ENCODE measurements at places on chromosomes 5 and 9.

- no peak for DNase-seq
Measured at GRCh38 chr9:128771094-128771721, 519 bp downstream of the ZER1 start.

GRCh38 chr9:133950629-133951111 lies 41.5 kb downstream of the VAV2 start:
- DNase-seq: peak; percentile 71

GRCh38 chr9:130391866-130392265 lies 52.9 kb upstream of the ASS1 start:
- DNase-seq: no peak

- no peak for DNase-seq
Measured at GRCh38 chr5:96050273-96050880, 88.7 kb upstream of the ELL2 start.

DNA sequence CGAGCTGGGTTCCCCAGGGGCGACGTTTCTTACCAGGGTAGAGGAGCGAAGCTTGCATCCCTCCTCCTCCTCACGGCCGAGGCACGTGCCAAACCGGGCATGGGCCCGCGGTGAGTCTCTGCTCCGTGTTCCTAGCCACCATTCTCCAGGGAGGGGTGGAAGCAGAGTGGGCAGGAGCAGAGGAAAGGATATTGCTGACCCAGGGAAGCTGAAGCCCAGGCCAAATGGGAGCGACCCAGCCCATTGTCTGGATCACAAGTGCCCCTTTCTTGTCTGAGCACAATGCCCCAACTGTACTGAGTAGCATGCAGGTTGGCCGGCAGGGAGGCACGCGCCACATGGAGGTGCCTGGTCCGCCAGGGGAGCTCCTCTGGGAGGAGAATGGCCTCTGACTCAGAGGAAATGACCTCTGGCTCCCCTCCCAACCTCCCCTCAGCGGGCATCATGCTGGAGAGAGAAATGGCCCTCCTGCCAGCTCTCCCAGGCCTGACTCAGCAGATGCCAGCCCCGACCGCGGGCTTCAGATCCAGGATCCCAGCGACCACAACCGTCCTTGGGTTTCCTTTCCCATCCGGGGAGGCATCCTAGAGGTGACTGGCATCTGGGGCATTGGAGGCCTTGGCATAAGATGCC lies 1.1 kb downstream of the PRR7 start:
- DNase-seq: no peak

DNA sequence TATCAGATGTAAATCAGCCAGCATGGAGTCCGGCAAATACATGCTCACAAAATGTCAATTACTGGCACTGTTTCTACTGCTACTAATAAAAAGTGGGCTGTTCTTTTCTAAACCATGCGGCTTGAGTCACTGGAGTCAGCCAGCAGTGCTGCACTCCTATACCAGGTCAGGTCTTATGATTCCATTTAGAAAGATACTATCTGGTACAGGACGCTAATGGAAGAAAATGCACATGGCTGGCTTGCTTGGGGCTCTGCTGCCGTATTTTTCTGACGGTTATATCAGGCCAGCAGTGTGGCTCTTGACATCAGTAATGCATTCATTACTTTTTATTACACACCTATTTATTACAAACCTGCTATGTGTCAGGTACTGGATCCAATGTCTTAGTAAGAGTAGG lies 74.3 kb downstream of the NDFIP1 start:
- no peak for DNase-seq

DNA sequence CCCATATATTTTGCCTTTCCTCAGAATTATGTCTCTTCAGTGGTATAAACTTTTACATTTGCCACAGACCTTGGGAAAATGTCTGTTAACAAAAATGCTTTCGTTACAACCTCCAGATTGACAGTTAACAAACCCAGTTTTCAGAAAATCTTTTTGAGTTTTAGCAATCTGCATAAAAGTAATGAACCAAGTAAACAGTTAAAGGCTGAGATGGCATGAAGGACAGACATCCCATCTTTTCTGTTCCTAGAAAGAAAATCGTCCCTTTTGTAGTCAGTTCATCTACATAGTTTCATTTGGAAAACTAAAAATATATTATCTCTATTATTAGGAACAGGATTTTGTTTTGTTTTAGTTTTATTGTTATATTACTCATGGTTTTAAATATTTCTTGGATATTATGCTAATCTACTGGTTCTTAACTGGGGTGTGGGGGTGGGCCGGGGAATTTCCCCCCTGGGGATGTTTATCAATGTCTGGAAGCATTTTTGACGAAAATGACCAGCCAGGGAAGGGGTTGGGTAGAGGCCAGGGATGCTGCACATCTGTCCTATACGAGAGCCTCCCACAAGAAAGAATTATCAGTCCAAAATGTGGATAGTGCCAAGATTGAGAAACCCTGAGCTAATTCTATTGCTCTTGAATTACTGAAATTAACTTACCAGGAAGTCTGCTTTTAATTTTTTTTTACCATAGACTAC lies 11.9 kb downstream of the FYB1 start:
- DNase-seq: no peak

GRCh38 chr5:143448518-143448917 lies 45.0 kb upstream of the NR3C1 start:
- DNase-seq: no peak

- no peak for DNase-seq
Measured at GRCh38 chr9:3359048-3359692, 166.6 kb downstream of the RFX3 start.

DNA sequence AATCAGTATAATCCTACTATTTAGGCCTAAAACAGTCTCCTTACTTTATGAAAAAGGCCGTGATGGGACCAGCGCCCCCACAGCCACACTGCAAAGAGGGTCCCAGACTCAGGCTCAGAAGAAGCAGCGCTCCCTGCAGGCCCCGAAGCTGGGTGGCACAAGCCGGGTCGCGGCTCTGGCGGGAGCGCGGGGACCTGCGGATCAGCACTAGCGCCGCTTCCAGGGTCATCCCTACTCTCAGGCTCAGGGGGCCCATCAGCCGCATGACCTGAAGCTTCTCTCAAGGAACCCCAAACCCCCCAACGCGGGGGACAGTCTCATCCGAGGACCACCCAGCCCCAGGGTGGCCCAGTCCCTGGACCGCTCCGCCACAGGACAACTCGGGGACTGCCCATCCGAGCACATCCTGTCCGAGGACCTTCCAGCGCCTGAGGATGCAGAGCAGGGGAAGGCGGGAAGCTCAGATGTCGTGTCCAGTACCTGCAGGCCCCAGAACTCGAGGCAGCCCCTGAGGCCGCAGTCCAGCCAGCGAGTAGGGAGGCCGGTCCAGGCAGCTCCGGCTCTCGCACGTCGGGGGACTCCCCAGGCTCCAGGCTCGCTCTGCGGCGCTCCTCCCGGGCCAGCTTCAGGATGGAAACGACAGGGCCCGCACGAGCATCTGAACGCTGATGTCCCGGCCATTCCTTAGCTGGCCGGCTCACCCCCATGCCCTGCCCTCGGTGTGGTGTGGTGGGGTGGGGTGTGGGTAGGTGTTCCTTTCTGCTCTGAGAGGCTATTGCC lies 32.4 kb upstream of the CDK20 start:
- DNase-seq: no peak

- DNase-seq: no peak
Measured at GRCh38 chr5:140568443-140569063, 3.9 kb downstream of the SLC35A4 start.

DNA sequence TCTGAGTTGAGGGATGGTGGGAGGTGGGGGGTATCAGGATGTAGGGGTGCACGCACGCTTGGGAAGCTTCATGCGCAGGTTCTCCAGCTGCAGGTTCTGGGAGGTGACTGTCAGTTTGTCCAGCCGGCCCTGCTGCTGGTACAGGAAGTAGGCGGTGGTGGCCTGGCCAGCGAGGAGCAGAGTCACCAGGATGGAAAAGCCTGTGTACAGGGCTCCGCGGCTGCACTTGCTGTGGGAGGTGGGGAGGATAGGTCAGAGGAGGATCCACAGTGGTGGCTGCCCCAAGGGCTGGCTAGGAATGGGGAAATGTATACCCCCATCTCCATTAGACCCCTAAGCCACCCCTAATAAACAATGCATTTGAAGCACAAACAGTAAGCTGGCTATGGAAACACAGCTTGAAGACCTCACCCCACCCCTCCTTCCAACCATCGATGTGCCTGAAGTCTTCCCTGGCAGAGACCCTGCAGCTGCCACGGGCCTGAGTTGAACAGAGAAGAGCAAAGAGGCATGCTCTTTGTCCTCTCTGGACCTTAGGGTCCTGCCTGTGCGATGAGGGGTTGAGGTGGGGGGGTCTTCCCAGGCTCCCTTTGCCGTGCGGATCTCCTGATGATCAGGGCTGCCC lies 5.5 kb downstream of the CD74 start:
- no peak for DNase-seq

- DNase-seq: no peak
Measured at GRCh38 chr9:133102190-133103021, 18.6 kb downstream of the RALGDS start.

- DNase-seq: no peak
Measured at GRCh38 chr9:111828193-111828592, 33.5 kb upstream of the SHOC1 start.

GRCh38 chr9:123568691-123569688 lies 213.0 kb downstream of the CRB2 start:
- DNase-seq: peak; percentile 91

DNA sequence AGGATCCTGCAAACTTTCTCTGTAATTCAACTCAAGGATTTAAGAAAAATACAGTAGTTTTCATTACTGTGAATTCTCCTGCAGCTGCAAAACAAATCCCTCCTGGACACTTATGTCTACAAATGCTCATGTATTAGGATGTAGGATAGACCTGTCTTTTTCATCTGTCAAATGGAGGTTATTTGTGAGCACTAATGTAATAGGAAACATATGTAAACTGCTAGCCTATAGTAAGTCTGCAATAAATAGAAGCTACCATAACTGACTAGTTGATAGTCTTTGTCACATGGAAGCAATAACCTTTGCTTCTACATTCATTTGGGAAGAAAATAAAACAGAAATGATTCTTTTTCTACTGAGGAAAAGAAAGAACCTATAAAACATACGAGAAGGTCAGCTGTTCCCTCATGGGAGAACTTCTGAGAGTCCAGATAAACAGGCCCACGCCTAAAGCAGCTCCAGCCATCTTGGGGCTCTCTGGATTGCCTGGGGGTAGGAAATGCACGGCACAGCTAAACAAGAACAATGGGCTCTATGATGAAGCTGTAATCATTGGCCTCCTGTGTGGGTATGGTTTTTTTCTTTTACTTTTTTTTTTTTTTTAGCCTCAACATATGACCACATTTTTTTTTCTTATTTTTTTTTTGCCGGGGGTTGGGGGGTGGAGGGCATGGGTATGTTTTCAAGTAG lies 6.2 kb downstream of the KCNV2 start:
- DNase-seq: no peak

GRCh38 chr9:81389569-81389993 lies 299.8 kb downstream of the TLE1 start:
- DNase-seq: no peak

DNA sequence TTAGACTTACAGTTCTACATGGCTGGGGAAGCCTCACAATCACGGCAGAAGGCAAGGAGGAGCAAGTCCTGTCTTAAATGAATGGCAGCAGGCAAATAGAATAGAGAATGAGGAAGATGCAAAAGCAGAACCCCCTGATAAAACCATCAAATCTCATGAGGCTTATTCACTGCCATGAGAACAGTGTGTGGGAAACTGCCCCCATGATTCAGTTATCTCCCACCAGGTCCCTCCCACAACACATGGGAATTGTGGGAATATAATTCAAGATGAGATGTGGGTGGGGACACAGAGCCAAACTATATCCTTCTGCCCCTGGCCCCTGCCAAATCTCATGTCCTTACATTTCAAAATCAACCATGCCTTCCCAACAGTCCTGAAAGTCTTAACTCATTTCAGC lies 367.1 kb downstream of the MED10 start:
- DNase-seq: no peak
